Activated naive CD8-positive, alpha-beta T cell treated with anti-CD3 and anti-CD28 coated beads, Interleukin-2, amount 50 U/mL, for 24 hours (primary cell): ENCODE measurements at places on chromosomes 7 and 10.

GRCh38 chr10:35336921-35337823 is 863 bp downstream of the CCNY start:
- peak; percentile 56 for DNase-seq

- DNase-seq: no peak
Measured at GRCh38 chr7:156979711-156980110, 30.2 kb downstream of the NOM1 start.

DNA sequence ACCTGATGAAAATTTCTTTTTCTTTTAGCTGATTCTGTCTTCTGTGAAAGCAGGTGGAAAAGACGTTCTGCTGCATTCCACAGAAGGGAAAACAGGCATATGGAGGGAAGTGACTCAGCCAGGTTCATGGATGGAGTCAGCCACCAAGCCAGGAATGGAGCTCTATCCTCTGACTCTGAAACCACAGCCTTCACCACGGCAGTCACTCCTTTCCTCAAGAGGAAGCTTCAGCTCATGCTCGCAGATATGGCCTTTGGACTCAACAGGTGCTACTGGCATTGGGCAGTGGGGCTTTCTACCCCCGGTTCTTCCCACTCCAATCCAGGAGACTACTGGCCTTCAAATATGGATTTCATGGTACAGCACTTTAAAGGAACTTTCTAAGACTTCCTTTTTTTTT is 11.5 kb upstream of the PLAU start:
- no peak for DNase-seq

DNA sequence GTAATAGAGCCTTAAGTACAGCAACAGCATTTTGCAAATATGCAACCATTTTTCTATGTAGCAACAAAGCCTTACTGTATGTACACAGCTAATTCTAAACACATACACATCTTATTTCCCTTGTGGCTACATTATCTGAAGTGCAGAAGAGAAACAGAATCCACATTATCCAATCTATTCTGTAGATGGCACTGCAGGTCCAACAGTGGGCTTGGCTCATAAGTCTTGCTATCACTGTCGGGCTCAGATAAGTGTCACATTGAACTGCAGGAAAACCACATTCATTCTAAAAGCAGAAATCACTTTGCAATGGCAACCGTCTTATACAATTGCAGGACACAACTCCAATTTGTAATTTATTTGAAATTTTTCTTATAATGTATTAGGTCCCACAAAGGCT is 109.8 kb upstream of the NOBOX start:
- no peak for DNase-seq

DNA sequence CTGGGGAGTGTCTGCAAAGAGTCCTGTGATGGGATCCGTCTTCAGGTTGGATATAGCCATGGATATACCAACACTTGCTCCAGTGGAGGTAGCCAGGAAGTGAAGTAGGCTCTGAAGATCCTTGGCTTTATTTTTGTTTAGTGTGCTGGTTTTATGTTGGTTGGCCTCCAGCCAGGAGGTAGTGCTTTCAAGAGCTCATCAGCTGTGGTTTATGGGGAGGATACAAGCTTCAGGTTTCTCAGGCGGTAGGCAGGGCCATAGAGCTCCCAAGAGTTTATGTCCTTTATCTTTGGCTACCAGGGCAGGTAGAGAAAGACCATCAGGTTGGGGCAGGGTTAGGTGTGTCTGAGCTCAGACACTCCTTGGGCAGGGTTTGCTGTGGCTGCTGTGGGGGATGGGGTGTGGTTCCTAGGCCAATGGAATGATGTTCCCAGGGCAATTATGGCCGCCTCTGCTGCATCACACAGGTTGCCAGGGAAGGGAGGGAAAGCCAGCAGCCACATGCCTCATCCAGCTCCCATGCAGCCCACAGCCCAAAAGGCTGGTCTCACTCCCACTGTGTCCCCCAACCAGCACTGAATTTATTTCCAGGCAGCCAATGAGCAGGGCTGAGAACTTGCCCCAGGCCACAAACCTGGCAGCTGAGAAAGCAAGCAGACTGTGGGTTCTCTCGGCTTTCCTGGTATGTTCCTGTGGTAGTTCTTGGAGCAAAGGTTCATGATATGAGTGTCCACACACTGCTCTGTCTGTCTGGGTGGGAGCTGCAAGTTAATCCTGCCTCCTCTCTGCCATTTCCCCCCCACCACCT is 67.0 kb upstream of the PRLHR start:
- DNase-seq: no peak

GRCh38 chr10:107666214-107666613 is 501.7 kb upstream of the SORCS1 start:
- no peak for DNase-seq

GRCh38 chr10:43012578-43012977 is 64.3 kb upstream of the RET start:
- DNase-seq: no peak

GRCh38 chr7:90484706-90485105 is 15.3 kb downstream of the PTTG1IP2 start:
- no peak for DNase-seq

- DNase-seq: no peak
Measured at GRCh38 chr10:98249134-98249533, 18.9 kb downstream of the LOXL4 start.

GRCh38 chr7:10973942-10974911 is 555 bp downstream of the PHF14 start:
- peak; percentile 24 for DNase-seq

- DNase-seq: no peak
Measured at GRCh38 chr7:68622500-68622899, 975.8 kb upstream of the AUTS2 start.

GRCh38 chr10:120979435-120980278 is 128.5 kb downstream of the WDR11 start:
- peak; percentile 5 for DNase-seq

GRCh38 chr10:20999699-21000098 is 102.6 kb upstream of the NEBL start:
- DNase-seq: no peak

GRCh38 chr10:75228834-75229233 is 6.9 kb downstream of the COMTD1 start:
- no peak for DNase-seq

GRCh38 chr7:138746073-138746472 is 44.9 kb upstream of the SVOPL start:
- no peak for DNase-seq

DNA sequence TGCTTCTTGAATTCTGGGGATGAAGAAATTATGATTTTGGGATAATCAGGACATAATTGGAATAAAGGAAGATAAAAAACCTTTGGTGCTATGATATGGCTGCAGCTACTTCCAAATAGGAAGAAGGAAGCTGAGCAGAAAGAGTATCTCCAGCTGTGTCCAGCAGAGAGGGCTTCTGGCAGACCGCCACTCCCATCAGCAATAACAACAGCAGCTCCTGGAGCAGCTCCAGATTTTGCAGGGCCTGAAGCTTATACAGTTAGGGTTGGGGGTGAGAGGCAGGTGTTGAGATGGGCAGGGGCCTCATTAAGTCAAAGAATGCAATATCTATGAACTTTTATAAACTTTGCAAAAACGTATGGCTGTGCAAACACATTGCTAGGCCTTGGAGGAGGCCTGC is 62.3 kb downstream of the C10orf120 start:
- no peak for DNase-seq

GRCh38 chr10:30857803-30858202 is 173.9 kb downstream of the ZNF438 start:
- DNase-seq: no peak

DNA sequence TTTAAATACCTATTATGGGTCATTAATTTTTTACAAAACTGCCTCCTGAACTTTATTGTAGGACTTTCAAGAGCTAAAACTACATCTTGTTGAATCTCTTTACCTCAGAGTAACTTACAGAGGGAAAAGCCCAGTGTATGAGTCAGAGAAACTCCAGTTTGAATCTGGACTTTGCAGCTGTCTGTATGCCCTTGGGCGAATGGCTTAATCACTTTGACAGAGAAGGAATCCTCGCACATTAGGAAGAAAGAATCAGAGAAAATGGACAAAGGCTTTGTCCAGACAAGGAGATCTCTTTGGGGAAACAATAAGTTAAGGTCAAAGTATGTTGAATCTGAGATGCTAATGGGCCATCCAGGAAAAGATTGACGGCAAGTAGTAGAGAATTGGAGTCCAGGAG is 484.2 kb upstream of the CELF2 start:
- DNase-seq: no peak

GRCh38 chr10:127374901-127375300 is 174.2 kb upstream of the NPS start:
- no peak for DNase-seq

GRCh38 chr7:37467002-37467401 is 18.3 kb upstream of the ELMO1 start:
- DNase-seq: no peak

DNA sequence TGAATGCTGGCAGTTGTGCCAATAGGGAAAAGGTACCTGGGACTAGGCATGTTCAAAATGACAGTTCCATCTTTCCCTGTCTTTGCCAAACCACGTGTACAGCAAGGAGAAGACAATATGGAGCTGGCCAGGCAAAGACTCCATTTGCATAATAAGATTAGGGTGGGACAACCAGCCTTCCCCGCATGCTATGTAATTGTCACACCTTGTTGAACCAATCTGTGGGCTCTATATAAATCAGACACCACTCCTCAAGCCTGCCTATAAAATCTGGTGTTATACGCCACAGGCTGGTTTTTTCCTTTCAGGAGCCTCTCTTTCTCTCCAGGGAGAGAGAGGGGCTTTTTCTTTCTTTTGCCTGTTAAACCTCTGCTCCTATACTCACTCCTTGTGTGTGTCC is 11.0 kb upstream of the NUB1 start:
- no peak for DNase-seq

DNA sequence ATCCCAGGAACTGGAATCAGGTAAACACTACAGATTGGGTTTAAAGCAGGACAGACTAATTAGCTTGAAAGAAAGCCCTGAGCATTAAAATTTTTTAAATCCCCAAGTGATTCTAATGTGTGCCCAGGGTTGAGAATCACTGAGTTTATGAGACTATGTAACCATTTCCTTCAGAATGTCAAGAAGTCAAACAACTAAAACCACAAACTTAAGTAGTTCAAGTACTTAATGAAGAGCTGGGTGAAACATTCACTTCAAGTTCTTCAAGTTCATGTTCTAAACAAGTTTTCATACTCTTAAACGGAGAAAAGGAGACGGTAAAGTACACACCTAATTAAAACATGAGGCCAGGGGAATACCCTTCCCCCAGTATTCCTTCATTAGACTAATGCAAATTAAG is 28.2 kb upstream of the TLL2 start:
- DNase-seq: no peak

DNA sequence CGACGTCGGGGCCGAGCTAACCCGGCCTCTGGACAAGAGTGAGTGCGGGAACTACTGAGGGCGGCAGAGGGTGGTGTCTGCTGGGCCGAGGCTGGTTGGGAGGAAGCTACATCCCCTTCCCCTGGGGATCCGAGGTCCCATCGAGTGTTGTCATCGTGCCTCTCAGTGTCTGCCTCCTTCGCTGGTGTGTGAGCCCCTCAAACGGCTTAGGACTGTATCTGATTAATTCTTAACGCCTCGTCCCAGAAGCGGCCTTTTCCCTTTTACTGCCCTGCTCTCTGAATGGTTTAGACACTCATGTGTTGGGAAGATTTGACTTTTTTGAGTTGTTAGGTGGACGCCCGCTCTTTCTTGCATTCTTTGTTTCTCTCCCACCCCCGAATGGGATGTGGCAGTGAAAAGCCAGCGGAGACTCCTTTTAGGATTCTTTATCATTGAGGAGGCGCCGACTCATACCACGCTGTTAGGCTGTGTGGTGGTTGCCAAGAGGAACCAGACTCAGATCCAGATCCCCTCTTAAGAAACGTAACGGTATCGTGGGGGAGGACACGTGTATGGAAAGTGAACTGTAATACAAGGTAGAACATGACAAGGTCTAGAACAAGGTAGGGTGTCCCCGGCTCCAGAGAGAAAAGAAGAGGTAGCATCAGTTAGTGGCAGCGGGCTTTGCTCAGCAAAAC is 631 bp downstream of the SUPV3L1 start:
- DNase-seq: peak; percentile 15

- DNase-seq: no peak
Measured at GRCh38 chr7:101942603-101943210, 125.3 kb downstream of the CUX1 start.

DNA sequence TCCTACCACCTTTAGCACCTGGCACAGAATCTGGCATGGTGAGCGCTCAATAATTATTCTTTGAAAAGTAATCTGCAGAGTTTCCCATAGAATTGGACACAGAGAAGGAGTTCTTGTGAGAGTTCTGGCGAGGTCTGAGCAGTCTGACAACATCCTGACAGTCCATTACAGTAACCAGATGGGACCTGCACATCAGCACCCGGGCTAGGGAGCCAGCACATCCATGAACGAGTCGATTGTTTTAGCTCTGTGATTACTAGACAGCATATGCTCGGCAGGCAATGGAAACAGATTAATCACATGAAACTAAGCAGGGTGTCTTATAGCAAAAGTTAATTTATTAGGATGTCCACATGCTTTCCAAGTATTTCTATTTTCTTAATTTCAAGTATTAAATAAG is 96.7 kb downstream of the SEMA3D start:
- no peak for DNase-seq

DNA sequence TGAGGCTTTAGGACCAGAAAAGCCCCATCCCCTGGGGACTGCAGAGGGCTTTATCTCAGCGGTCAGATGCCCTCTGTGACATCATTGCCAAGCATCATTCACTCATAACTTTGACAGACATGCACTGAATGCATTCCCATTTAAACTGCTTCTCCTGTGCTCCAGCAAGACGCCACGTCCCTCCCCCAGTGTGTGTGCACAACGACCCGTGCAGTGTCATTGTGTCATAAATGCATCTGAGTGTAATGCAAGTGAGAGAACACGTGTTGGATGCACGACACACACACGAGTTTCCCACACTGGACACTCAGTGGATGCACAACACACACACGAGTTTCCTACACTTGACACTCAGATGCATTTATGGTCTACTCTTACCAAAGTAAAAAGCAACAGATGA is 337.9 kb downstream of the PTPRN2 start:
- DNase-seq: no peak

GRCh38 chr7:73774923-73775322 is 4.9 kb upstream of the CLDN3 start:
- no peak for DNase-seq

DNA sequence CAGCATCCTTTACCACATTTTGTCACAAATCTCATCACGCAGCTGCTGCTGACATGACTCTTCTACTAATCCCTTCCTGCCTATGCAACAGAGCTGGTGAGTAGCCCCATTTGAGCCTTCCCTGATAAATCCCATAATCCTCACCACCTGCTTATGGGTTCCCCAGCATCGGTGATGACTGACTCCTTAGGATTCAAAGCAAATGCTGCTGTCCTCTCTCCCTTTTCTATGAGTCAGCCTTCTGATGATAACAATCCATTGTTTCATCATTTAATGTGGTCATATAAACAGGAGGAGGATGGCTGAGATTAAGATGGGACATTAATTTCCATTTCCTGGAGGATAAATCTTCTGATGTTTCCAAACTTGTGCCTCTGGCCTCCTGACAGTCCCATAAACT is 73.4 kb downstream of the SORCS1 start:
- no peak for DNase-seq

DNA sequence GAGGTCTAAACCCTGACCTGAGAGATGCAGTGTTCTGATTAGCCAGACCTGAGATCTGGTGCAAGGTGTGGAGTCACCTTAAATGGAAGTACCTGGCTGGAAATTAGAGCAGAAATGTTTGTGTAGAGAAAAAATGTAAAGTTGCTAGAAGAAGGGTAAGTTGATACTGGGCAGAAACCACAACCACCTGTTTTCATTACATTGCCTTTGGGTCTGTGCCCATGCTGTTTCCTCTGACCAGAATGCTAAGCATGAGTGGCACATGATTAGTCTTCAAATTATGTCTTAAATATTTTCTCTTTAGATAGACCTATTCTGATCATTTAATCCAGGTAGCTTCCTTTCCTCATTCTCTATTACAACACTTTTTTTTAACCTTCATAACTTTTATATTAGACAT is 69.0 kb downstream of the CASD1 start:
- DNase-seq: no peak
